ENCODE measurements at places on chromosomes 7 and 10. TPM values are rescaled to one million over a fixed set of nuclear protein-coding genes. Genes with fewer than 3 reads are reported as not detected.

CELF2 gene
- total RNA-seq: 37.6 TPM

ITGB8 gene
- 13.9 TPM for total RNA-seq

SFTPA1 gene
- not detected for total RNA-seq

OR6V1 gene
- not detected for total RNA-seq

BRAT1 gene
- 42.3 TPM for total RNA-seq

OR13A1 gene
- total RNA-seq: not detected

CXCL12 gene
- total RNA-seq: 9.5 TPM

FAM131B gene
- total RNA-seq: 1.6 TPM

INSYN2A gene
- total RNA-seq: 0.53 TPM

CLRN3 gene
- total RNA-seq: not detected

PRKCQ gene
- total RNA-seq: 1.9 TPM

DNA sequence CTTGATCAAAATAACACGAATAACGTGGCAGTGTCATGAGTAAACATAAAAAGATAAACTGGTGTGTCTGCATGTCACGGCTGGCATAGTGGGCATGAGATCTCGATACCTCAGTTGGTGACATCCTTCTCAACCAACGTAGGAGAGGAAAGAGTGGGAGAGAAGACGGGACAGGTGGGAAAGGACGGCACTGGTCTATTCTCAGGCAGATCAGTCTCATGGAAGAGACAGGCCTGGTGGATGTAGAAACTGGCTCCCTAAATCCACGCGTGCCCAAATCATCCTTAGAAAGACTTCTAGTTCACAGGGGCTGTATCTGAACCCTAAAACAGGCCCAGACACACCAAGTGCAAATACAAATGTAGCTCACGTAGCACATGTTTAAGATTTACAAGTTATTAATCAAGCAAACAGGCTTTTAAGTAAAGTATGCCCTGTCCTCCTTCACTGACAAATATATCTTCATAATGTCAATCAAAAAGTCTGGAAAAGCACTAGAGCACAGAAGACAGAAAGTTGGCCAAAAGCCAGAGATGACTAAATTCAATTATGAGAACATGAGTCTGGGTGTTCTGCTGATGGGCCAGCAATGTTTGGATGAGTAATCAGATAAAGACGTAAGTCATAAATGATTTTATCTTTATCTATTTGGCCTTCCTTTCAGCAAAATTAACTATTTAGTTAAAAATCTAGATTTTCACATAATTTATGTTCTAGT is 56.3 kb downstream of the SFMBT2 start:
- no peak for DNase-seq

DNA sequence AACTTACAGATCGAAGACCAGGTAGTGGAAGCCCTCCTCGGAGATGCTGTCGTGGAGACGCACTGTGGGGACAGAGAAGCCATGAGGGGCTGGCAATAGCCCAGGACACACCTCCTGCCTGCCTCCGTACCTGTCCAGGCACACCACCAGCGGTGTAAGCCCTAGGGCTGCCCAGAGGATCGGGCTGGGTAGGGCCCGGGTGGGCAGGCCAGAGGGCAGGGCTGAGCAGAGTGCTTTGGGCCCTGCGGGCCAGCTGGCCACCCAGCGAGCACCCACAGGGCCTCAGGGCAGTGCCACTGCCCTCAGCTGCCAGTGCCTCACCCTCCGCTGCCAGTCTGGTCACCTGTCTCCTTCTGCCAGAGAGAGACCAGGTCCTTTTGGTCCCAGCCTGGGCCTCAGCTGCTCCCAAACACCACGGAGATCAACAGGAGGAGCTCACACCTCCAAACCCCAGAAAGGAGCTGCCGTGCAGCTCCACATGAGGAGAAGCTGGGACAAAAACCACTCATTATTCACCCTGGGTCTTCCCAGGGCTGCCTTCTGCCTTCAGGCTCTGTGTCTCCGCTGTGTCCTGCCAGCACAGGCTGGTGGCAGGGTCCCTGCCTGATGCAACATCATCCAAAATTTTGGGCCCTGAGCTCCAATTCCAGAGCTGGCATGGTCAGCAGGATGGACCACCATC is 58.2 kb downstream of the YKT6 start:
- no peak for DNase-seq

DNA sequence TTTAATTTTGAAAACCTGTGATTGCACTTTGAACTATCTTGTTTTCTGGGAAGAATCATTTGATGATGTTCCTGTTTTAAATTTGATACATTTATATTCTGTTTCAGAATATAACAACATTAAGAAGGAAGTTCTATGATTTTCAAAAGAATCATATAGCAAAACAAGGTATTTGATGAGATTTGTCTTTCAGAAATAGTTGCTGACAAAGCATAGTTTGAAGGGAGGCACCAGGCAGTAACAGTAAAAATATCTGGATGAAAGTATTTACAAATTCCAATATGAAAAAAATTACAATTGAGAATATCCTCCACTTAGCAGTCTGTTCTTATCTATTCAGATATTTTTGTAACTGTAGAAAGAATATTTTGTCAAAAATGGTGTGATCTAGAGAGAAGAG is 266.1 kb upstream of the CSTF2T start:
- no peak for DNase-seq

DNA sequence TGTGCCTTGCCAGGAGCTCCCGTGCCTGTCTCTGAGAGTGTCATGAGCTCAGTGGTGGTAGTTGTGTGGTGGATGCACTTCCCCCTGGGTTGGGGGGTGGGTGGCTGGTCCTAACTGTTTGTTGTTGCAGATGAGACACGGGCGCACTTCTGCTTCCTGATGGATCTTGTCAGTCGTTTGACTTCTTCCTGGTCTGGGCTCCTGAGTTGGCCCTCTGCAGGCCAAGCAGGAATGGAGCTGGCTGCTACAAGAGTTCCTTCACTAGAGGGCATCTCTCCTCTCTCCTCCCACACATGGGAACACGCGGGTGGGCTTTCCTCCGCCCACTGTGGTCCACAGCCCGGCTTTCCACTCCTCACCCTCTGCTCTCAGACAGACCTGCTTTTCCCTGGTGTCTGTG is 82.0 kb downstream of the BMS1 start:
- DNase-seq: no peak

DNA sequence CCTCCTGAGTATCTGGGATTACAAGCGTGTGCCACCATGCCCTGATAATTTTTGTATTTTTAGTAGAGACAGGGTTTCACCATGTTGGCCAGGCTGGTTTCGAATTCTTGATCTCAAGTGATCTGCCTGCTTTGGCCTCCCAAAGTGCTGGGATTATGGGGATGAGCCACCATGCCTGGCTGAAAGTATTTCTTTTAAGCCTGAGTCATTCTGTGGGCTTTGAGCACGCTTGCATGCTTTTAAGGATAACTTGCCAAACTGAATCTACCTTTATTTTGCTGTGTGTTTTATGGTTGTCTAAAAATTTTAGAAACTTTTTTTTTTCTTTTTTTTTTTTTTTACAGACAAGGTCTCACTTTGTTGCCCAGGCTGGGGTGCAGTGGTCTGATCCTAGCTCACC is 33.2 kb downstream of the CNNM2 start:
- DNase-seq: no peak

DNA sequence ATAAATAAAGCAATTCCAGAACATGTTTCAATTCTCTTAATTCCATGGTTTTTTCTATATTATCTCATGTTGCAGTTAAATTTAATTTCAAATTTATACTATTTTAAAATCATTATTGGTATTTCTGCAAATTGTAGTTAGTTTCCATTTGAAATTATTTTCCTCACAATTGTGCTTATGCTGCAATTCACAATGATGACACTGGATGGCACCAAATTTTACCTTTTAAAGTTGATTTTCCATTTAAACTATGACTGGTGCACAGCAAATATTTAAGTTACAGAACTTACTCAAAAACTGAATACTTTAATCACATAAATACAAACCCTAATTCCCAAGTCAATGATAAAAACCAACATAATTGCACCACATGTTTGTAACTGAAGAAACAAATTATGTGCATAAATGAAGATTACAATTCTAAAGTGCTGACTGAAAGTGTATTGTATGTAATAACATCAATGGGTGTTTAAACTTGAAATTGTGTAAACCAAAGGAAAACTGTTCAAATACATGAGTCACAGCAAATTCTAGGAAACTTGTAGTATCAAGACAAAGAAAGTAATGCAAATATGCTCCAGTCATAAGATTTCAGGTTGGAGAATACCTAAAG is 75.3 kb upstream of the AASS start:
- DNase-seq: peak; percentile 22

- DNase-seq: no peak
These were observed 107.5 kb upstream of the SDK1 start for GRCh38 chr7:3193379-3194120.

DNA sequence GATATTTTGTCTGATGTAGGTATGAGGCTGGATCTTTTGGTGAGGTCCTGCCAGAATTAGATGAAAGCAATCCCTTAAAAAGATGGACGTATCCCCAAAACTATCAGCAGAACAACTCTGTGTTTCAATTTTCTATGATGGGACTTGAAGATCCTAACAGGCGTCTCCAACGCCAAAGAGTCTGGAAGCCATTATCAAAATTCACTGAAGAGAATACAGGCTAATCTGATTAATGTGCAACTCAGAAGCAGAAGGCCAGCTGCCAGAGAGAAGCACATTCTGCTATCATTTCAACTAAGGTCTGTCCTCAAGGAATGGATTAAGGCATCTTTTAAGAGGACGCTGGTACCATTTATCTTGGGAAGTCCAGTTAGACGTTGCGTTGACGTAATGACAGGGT is 119.7 kb downstream of the FGFR2 start:
- DNase-seq: no peak

DNA sequence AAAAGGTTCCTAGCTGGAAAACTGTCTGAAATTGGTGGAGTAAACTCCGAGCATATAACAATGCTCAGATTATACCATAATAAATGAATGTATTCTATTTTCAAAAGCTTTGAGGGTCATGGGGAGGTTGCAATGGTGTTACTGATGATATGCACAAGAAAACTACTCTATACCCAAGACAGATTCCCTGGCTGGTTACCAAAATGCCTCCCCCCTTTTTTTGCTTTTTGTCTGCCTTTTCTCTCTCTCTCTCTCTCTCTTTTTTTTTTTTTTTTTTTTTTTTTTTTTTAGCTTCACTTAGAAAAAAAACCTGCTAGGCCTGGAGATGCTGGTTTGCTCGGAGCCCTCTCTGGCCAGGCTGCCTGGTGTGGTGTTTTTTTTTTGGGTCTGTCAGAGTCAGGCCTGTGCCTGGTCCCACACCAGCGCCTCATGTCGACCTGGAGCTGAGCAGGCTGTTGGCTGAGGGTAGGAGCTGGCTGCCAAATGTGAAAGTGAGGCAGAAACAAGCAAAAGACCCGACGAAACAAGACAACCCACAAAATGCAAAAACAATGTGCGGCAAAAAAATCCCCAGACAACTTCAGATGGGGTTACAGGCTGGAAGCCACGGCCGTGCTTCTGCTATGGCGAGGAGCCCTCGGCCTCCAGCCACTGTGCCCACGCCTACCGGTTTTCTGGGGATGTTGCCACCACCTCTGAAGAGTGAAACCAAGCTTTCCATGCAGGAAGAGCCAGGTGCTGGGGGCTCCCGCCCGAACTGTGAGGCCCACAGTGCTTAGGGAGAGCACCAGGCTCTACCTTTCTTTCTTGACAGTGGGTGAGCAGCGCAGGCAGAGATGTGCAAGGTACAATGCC is 59.9 kb upstream of the EFCAB10 start:
- no peak for DNase-seq

DNA sequence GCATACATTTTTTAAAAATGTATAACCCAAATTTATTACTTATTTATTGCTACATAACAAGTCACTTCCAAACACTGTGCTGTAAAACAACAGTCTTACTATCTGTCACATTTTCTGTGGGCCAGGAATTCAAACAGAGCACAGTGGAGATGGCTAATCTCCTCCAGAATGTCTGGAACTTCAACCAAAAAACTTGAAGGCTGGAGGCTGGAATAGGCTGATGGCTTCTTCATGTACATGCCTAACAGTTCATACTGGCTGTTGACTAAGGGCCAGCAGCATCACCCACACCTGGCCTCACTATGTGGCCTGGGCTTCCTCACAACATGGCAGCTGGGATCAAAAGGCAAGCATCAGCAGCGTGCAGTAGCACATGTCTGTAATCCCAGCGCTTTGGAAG is 92.4 kb upstream of the KMT2E start:
- no peak for DNase-seq

DNA sequence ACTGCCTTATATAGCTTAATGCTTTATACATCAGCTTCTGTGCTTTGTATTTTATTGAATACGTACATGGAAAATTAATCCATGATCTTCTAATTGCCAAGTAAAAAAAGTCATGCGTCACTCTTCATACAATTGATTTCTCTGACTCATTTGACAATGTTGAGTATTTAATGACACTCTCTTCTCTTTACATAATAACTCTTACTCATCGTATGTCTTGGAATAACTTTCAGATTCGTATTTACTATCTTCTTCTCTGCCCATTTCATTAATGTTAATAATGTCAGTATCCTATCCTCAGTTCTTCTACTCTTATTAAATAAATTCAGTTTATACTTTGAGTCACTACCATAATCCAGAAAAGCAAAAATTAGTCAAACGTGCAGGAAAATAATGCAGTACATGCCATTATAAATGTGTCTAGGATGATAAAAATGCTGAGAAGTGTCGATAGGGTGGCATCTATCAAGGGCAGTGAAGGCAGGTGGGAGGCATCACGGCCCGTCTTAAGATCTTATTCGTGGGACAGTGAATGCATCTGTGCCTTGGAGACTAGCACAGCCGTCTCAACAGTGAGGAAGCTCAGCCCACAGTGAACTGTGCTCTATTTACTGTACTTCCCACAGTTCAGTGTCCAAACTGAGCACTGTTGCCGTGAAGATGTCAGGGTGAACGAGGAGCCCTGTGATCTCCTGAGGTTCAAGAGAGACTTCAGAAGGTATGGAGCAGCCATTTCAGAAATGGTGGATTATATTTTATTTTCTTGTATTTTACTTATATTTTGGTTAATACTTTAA is 39.8 kb upstream of the AKR1E2 start:
- DNase-seq: no peak

DNA sequence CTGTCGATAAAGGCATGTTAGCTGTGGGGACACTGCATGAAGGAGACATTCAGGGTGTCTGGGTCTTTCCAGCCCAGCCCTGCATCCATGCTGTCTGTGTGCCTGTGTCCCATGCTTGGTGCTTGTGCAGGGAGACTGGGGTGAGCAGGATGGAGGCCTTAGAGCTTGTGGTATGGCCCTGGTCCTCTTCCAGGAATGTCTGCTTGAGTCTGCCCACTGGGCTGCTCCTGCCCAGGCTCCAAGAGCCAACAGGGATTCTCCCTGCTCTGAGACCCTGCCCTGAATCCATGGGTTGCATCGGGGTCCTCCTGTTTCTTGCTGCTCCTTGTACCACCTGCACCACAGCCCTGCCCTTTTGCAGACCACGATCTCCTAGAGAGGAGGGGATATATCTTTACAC is 31.4 kb upstream of the ARHGAP22 start:
- DNase-seq: no peak

- no peak for DNase-seq
These were observed 22.3 kb downstream of the CACUL1 start for GRCh38 chr10:118732245-118733165.

Measured in glomerular endothelial cell (primary cell).